ENCODE measurements at places on chromosomes 1 and 21.

DNA sequence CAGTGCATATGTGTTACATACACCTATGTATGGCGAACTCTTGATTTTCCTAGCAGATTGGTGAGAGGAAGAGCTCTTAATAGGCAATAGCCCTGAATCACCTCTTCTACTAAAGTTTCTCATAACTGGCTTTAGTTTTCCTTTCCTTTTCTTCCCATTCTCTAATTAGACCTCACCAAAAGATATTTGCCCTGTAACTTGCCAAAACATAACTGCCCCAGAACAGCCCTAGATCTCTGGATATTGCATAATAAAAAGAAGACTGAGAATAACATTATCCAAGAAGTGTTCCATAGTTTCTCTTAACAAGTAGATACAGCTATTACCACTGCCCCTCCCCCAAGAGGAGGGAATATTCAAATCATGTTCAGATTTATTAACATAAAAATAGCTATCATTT, 16.3 kb downstream of the SGIP1 start:
- DNase-seq, result no peak

DNA sequence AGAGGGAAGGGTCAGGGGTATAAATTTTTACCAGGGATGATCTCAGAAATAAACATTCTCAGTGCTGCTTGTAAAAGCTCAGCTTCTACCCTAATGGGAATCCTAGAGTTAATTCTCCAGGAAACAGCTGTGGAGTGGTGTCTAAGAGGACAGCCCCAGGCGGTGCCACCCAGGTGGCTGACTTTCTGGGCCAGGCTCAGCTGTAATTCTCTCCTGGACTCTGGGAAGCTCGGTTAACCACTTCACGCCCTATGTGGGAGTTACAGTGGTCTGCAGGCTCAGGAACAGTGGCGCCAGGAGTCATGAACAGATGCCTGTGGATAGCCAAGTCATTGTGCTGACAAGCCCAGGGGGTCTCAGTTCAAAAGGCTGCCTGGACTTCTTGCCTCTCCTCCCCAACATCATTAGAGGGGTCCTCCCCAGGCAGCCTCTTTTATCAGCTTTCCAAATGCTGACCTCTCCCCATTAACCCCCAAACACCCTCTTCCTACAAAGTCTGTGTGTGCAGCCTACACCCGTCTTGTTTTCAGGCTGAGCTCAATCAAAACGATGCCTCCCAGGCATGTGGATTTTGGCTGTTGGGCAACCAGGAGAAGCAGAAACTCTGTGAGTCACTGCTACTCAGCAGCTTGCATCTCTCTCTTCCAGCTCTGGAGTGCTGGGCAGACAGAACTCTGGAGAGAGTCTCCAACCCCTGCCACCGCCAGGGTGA, 1.2 kb downstream of the HHIPL2 start:
- no peak for DNase-seq

DNA sequence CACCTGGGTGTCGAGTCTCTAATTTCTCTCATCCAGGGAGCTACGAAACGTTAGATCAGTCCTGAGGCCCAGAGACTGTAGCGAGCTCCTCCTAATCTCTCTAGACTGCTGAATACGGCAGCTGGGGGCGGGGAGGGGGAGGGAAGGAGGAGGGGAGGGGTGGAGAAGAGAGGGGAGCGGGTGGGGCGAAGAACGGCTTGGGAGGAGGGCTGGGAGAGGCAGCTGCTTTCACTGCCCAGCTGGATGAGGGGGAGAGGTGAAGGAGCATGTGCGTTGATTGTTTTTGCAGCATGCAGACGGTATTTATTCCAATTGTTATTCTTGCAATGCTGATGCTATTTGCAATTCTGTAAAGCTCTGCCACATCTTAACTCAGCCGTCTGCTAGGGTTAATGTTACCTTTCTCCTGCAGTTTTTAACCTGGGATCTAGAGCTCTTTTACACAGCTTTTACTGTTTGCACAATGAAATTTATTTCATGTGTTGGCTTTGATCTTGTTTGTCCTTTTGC, 790 bp downstream of the DNAJC6 start:
- DNase-seq, result no peak

GRCh38 chr1:239538239-239538988, 152.0 kb downstream of the CHRM3 start:
- DNase-seq, result no peak

GRCh38 chr1:216175714-216176113, 247.5 kb downstream of the USH2A start:
- DNase-seq, result no peak

Data from effector memory CD8-positive, alpha-beta T cell (primary cell).